Left colon (tissue), 2 donors: ENCODE measurements at places on chromosomes 5 and 9. TPM values are rescaled to one million over a fixed set of nuclear protein-coding genes. Genes with fewer than 3 reads are reported as not detected.

The SOHLH1 gene
- total RNA-seq = not detected

The RORB gene
- 0.15 TPM for total RNA-seq

The UBE2B gene
- total RNA-seq = 59.6 TPM

The CACNA1B gene
- 0.24 TPM for total RNA-seq

The OR1J1 gene
- not detected for total RNA-seq

GRCh38 chr5:44862808-44863207, 54.1 kb downstream of the MRPS30 start:
- no peak for DNase-seq

- peak; percentile 46 for DNase-seq
Measured at GRCh38 chr9:91896513-91897121, 53.4 kb downstream of the ROR2 start.

The KCNT1 gene
- total RNA-seq = 0.34 TPM

GRCh38 chr9:130191749-130192120, 19.5 kb downstream of the NCS1 start:
- DNase-seq = no peak

DNA sequence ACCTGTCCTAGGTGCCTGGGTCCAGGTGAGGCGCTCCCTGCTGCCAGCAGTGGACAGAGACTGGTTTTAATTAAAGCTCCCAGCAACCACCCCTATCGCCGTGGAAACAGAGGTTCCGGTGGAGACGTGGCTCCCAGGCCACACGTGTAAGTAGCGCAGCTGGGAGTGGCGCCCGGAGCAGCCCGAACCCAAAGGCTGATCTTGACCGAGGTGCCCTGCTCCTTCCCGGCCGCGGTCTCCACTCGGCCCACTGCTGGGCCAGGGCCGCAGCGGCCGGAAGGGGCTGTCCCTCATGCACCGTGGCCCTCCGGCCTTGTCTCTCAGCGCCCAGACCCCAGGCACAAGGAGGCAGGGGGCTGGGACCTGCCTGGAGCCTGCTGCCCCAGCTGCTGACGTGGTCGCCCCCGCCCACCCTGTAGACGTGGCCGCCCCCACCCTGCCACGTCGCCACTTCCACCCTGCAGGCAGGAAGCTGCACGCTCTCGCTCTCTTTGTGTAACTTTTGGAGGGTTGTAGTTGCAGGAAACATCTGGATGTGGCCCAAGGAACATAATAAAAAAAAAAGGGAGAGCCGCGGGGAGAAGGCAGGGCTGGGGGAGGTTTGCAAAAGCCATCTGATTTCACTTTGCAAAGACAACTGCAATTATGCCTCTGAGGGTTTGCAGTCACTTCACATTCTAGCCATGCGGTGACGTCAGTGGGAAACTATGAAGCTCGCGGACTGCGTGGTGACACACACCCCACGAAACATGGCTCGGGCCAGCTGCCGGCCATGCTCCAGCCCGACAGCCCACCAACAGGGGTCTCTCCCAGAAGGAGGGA, 129.9 kb downstream of the RXRA start:
- peak; percentile 80 for DNase-seq

The GCNT4 gene
- 0.79 TPM for total RNA-seq

GRCh38 chr9:10818206-10818605, 205.4 kb upstream of the PTPRD start:
- no peak for DNase-seq

GRCh38 chr9:16441791-16442190, 428.7 kb downstream of the BNC2 start:
- no peak for DNase-seq

DNA sequence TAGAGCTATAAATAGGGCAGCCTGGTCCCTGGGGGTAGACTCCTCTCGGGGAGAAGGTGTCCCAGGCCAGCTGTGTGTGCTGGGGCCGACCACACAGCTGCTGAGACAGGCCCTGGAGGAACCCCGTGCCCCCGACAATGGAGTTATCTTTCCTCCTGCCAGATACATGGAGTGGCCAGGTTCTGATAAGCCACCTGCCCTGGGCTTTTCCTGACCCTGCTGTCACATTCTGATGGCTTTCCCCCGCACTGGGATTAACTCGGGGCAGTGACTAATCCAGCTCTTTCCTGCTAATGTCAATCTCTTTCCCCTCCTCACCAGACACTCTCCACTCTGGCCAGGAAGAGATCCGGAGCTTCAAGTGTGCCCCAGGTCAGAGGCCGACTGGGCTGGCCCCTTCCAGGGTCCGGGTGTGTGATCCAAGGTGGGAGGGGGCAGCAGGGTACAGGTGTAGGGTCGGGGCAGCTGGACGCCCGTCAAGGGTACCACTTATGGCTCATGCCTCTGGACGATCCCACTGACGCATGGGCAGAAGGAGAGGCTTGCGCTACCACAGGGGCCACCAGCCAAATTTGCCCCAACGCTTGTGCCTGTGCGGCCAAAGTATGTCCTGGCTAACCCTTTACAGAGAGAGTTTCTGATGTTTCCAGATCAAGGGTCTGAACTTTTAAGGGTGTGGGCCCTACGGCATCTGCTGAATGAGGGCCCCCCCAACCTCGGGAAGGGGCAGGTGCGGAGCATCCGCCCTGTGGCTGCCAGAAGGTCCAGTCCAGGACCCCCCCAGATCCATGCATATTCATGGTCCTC, 20.6 kb upstream of the COL5A1 start:
- peak; percentile 5 for DNase-seq

DNA sequence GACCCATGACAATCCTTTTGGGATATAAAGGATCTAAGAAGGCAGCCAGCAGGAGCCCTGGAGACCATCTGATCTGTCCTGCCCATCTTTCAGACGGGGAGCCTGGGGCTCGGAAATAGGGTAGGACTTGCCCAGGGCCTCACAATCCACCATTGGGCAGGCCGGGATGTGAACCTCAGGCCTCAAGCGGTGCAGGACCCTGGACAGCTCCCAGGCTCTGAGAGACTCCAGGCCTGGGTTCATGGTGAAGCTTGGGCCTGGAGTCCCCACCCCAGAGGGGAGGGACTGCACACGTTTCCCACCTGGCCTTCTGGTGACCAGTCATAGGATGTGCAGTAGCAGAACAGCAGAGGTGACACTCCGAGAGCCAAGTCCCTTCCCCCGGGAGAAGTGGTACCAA, 36.6 kb upstream of the RAPGEF1 start:
- no peak for DNase-seq

The IL3 gene
- total RNA-seq = not detected

- no peak for DNase-seq
Measured at GRCh38 chr5:160434022-160434531, 12.4 kb downstream of the PTTG1 start.

DNA sequence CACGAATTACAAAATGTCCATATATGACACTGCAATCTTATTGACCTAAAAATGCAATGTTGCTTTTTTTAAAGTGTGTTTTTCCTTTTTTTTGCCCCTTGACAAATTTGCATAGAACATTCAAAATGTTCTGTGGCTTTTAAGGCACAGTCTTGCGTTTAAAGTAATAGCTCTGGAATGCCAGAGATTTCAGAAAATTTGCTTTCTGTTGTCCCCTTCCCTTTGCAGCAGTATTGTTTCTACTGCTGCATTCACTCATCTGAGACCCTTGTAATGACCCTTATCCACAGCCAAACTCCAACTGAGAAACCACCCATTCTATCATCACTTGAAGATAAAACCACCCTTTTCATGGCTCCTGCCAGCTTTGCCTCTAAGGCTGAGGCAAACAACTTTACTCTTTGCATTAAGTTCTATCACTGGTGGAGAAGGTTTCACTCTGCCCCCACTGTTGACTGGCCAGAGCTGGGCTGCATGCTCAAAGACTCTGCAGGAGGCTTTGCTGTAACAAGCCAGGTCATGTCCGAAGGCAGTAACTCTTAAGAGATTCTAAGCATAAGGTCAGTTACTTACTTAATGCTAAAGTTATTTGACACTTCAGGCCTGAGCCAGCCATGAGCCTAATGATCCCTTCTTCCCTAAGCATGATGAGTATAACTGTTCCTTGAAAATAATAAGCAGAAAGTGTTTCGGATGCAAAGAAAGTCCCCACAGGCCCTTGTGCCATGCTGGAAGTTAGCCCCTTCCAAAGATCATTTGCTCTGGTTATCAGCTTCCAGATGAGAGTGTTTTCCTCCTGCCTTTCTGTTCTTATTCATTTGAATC, 101.9 kb downstream of the CD180 start:
- no peak for DNase-seq

The CDKN2B gene
- total RNA-seq = 158 TPM

GRCh38 chr5:114332925-114333324, 28.9 kb upstream of the KCNN2 start:
- no peak for DNase-seq

The PRSS3 gene
- 244 TPM for total RNA-seq

The ANKRA2 gene
- 20.7 TPM for total RNA-seq

DNA sequence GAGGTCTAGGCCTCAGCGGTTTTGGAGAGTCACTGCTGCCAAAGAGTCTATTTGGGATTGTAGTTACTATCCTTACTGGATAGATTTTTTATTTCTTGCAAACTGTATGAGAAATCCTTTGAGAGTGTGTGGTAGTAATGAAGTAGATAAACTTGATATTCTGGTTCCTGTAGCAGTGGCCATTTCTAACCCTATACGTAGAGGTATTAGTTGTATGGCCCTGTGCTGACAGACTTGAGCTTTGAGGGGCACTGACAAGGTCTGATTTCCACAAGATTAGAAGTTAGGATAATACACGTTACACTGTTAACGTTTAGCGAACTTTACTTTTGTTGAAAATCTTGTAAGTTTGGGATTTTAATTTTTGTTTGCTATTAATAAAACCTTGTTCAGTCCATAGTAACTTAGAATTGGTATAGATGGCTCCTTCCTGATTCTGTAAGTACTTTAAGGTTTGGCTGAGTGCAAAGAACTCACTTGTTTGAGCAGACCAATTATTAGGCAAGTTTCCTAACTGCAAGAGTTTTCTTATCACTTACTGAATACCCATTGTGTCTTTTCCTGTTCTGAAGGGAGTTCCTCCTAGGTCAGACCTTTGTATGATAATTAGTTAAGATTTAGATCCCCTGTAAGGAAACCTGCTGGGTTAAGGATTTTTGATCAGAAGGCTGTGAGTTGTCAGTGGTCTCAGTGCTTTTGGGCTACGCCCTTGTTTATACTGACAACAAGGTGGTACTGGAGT, 31.4 kb downstream of the GCNT1 start:
- DNase-seq = no peak

DNA sequence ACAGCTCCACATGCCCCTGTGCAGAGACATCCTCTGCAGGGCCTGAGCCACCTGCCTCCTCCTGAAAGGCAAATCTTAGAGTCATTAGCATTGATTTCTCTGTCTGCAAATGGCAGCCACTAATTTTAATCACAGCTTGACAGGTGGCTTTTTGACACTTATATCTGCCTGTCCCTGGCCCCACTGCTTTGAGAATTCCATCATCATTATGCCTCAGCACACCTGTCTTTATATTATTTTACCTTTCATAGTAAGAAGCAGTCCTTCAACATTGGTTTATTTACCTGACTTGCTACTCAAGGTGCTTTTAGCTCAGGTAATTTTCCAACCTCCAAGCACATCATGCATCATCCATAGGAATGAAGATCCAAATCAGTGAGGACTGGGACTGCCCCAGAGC, 451.3 kb downstream of the MTRR start:
- no peak for DNase-seq

DNA sequence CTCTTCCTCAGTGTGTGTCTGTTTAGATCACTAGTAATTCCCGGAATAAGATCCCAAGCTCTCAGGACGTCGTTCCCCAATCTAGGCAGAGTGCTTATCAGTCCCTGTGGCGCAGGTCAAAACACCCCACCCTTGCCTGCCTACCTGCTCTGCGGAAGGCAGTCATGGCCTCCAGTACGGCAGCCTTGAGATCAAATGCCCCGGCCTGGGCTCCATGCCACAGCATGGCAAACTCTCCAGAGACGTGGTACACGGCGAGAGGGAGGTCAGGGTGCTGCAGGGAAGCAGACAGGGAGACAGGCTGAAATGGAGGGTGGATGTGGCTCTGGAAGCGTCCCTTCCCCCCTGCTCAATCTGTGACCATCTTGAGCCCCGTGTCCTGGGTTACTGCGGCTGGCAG, 12.0 kb upstream of the HDHD3 start:
- peak; percentile 63 for DNase-seq

- DNase-seq = no peak
Measured at GRCh38 chr9:27447031-27447683, 76.9 kb upstream of the IFNK start.

DNA sequence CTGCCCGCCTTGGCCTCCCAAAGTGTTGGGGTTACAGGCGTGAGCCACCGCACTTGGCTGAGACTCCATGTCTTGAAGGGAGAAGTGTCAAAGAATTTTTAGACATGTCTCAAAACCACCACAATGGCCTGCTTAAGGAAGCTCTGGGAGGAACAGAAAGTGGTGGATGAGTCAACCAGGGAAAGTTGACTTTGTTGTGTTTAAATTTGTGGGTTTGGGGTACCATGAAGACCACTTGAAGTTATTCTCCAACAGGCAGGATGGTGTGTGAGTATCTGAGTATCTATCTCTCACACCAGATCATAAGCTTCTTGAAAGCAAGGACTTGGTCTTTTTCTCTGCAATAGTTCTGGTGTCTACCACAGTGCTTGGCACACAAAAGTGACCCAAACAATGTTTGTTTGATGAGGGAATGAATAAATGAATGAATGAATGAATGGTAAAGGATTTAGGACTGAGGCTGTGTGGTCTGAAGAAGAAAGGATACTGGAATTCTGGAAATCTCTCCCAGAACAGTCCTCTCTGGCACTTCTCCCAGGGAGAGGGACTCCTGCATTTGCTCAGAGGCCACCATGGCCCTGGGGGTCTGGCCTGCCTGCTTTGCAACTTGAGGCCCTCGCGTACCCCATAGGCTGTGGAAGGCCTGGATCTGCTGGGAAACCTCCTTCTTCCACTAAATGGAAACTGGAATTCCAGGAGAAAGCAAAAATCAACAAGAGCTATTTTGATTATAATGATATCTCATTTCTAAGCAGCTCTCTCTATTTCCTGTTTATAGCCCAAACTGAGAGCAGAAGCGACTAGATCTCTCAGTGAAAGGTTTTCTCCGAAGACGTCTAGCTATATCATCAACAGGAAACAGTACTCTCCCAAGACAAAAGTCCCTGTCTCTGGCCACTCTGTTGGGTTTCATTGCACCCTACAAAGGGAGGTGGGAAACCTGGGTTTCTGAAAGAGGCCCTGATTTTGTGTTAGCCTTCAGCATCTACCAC, 187.9 kb downstream of the PALM2AKAP2 start:
- DNase-seq = no peak

DNA sequence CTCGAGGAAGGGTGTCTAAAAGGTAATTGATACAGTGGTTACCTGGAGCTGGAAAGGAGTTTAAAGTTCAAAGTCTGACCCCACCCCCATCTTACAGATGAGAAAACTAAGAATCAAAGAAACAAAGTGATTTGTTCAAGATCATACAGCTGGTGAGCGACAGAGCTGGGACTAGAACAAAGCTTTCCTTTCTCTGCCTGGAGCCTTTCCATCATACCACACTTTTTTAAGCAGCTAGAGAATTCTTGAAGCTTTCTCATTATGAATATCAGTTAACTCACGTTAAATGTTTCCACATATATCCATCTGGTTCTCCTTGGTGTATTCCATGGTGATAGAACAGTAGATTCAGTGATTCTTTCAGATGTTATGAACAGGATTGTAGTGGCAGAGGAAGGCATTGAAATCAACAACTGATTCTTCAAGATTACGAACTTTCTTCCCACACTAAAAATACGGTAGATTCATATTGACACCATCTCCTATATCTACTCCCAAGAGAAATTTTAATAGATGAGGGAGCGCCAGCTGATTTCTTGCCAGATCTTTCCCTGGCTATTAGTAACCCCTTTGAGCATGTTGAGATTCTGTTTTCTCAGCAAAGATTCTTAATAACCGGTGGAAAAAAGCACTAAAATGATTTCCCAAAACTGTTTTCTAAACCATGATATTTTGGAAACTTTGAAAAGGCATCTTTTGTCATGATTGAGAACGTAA, 233.7 kb downstream of the ADAMTSL1 start:
- no peak for DNase-seq

The SLCO6A1 gene
- total RNA-seq = not detected

The C5orf52 gene
- total RNA-seq = 3.9 TPM
